Activated T-helper 1 cell treated with anti-CD3 and anti-CD28 coated beads, Interleukin-2, amount 50 U/mL, for 16 hours (primary cell): ENCODE measurements at places on chromosomes 6 and 20.

- no peak for DNase-seq
Observed at GRCh38 chr20:23641936-23642751, 4.4 kb upstream of the CST3 start.

DNA sequence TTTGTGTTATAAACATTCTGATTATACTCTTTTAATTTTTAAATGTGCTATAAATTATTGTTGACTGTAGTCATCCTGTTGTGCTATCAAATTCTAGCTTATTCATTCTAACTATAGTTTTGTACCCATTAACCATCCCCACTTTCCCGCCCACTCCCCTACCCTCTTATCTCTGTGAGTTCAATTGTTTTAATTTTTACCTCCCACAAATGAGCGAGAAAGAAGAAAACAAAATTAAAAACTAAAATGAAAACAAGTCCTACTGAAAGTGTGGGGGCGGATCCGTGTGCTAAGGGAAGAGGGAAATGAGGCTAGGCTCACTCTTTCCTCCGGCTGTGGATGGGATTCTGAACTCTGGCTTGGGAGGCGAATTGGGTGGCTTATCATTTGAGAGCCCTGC is 6.6 kb upstream of the ZNF831 start:
- DNase-seq: no peak

DNA sequence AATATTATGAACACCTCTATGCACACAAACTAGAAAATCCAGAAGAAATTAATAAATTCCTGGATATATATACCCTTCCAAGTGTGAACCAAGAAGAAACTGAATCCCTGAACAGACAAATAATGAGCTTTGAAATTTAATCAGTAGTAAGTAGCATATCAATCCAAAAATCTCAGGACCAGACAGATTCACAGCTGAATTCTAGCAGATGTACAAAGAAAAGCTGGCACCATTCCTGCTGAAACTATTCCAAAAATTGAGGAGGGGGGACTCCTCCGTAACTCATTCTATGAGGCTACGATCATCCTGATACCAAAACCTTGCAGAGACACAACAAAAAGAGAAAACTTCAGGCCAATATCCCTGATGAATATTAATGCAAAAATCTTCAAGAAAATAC is 67.0 kb upstream of the PDE7B start:
- no peak for DNase-seq

DNA sequence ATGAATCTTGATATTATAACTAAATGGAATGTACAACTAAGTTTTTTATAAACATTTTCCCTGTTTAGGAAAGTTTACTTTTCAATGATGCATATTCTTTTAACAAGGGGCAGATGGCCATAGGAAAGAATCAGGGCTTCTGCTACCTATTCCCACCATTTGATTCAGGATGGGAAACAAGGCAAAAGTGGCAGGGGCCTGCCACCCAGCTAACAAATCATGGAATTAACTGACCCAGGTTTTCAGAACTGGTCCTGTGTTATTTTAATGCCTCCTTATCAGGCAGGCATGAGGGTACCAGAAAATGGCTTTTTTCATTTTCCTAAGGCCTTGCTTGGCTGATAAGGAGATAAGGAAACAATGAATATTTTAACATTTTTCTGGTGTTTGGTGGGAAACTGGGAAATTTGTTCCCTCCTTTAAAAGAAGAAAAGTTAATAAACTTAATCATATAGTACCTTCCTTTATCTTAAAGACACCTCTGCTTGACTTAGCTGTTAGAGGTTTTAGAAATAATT is 6.7 kb downstream of the POU3F2 start:
- DNase-seq: no peak
